ENCODE measurements at places on chromosomes 6 and 20.

- no peak for DNase-seq
Observed at GRCh38 chr6:4612636-4613171, 163.5 kb upstream of the CDYL start.

DNA sequence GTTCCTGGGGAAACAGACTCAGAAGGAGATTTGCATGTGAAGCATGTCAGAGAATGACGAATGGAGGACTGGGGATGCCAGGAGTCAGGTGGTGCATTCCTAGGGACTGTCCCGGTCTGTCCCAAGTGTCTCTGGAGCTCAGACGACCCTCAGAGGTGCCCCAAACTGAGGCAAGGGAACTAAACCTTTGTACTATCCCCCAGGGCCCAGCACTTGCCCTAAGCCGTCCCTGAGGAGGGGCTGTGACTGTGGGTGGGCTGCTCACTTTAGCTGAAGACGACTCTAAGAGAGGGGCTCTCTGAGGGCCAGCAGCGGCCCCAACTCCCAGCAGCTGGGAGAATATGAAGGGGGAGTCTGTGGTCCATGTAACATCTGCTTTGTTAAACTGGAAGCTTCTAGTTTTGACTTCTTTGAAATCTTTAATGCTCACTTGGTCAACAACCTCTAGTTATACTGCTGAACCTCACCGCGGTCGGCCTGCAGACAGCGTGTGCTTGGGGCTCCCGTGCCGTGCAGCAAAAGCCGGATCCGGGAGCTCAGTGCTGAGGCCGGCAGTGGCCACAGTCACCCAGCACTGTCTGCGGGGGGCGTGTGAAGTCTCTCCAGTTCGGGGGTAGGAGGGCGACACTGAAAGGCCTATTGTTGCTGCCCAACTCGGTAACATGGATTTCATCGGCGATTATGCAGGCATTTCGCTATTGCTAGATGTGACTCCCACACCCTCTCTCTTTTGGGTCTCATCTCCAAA is 34.2 kb downstream of the TUBB2B start:
- no peak for DNase-seq

DNA sequence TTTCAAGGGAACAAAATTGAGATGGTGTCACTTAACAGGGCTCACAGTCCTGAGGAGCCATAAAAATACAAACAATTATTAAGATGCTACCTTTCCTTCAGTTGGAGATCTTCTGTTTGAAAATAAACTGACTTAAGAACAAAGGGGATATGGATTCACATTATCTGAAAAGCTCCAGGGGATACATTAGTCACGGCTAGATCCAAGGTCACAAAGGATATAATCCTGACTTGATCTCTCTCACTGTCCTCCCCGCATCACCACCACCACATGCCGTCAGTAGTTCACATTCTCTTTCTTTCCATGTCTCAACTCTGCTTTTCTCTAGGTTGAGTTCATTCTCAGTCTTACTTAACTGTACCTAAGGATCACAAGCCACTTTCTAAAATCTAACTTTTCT is 530.4 kb upstream of the MARCKS start:
- DNase-seq = no peak

DNA sequence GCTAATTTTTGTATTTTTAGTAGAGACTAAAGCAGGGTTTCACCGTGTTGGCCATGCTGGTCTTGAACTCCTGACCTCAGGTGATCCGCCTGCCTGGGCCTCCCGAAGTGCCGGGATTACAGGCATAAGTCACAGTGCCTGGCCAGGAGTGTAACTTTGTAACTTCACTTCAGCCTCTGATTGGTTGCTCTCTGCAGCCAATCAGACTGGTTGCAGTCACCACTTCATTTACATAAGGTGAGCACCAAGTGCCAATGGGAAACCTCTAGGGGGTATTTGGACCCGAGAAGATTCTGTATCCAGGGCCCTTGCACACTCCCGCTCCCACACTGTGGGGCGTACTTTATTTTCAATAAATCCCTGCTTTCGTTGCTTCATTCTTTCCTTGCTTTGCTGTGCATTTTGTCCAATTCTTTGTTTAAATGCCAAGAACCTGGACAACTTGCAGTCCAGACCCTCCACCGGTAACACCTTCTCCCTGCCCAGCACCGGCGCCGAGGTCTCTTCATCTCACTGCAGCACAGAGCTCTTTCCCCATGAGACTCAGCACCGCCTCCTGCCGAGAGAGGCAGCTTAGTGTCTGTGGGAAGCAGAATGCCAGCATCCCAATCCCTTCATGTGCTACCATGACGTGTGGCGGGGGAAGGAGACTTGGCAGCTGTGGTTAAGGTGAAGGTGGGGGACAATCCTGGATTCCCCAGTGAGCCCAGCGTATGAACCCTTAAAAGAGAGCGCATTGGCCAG is 14.0 kb upstream of the MRGBP start:
- no peak for DNase-seq

- no peak for DNase-seq
Observed at GRCh38 chr6:45654673-45655072, 276.9 kb upstream of the SUPT3H start.

GRCh38 chr20:48012401-48012974 is 227.2 kb upstream of the SULF2 start:
- DNase-seq = peak; percentile 59

GRCh38 chr6:170034294-170034693 is 256.6 kb downstream of the DLL1 start:
- no peak for DNase-seq

DNA sequence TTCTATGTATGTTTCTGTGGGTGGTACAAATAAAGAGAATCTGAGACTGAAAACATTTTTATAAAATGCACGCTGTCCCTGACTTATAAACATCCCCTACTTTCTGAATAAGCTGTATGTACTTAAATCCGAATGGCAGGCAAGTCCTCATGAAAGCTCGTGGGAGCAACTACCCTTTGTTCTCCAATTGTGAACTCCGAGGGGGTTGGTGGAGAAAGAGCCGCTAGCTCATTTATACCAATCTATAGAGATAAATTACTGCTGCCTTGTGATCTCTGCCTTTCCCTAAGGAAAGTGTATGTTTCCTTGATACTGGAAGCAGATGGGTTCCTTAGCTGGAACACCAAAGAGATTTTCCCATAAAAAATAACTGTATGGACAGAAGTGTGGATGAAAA is 84.5 kb downstream of the GJA10 start:
- no peak for DNase-seq

DNA sequence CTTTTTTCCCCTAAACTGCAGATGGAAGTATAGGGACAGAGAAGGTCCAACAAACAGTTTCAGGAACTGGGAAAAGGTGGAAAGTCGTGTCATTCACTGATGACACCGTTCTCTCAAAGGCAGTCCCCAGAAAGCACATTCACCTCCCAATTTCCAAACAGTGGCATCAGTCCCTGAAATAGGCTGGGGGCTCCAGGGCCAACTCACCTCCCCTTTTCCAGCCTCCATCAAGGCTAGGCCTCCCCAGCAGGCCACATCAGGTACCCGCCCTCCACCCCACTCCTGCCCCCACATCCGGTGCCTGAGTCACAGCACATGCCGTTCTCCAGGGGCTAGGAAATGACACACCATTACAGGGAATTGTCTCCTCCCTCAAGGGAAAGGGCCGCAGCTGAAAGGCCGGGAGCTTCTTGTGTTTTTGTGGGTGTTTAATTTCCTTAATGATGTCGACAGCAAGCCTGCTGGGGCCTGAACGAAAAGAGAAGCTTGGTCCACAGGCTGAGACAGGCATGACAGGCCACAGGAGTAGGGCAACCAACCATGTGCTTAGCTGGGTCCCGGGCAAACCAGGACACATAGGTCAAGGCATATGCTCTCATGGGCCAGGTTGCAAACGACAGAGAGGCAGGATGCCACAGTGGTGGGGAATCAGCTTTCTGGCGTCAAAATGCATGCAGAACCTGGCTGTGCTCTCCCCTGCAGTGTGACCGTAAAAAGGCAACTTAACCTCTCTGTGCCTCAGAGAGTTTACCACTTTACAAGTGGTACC is 39.2 kb downstream of the ZMYND8 start:
- DNase-seq = peak; percentile 79

GRCh38 chr6:117677553-117678141 is 2.4 kb downstream of the NUS1 start:
- DNase-seq = no peak

DNA sequence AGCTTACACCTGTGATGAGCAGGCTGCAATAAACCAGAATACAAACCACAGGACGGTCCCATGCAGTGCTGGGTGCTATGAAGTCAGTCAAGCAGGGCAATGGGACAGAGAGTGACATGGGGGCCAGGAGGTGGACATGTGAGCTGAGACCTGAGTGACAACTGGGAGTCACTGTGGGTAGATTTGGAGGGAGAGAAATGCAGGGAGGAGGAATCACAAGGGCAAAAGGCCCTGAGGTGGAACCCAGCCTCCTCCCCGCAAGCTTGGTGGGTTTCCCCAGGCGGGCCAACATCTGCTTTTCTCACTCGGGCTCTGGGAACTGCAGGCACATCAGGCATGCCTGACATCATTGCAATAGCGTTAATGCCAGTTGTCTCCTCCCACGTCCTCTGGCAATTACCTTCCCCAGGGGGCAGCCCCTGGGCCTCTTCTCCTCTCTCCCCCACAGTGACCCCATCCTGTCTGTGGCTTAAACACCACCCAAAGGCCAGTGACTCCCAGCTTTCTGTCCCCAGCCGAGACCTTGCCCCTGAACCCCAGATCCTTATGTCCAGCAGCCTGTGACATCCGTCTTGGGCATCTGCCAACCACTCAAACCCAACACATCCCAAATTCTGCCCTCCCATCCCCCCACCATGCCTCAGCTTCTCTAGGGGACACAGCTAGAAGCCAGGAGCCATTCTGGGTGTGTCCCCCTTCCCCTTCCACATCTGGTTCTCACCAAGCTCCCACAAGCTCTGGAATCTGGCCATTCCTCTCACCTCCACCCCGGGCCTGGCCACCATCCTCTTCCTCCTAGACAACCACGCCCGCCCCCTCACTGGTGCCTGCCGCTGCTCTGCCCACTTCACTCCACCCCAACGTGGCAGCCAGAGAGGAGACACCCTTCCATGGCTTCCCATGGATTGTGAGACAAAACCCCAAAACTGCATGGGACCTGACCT is 28.2 kb downstream of the PDRG1 start:
- no peak for DNase-seq

- DNase-seq = no peak
Observed at GRCh38 chr6:63272397-63272796, 47.4 kb downstream of the LGSN start.

- DNase-seq = no peak
Observed at GRCh38 chr20:48120120-48120519, 334.8 kb upstream of the SULF2 start.

DNA sequence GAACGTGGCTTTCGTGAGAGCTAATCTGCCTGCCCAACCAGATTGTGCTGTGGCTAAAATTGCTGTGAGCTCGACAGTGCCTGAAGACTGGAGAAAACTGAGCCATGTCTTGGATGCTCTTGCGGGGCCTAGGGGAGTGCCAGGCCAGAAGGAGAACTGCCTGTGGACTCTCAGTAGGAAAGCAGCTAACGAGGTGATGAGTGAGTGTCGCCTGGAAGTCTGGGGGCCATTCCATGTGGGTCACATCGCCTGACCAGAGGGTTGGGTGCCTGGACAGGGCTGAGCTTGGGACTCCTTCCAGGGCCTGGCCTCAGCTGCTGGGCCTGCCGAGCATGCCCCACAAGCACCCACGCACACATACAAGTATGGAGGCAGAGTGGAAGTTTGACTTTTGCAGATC is 166.5 kb downstream of the VEGFA start:
- DNase-seq = no peak

DNA sequence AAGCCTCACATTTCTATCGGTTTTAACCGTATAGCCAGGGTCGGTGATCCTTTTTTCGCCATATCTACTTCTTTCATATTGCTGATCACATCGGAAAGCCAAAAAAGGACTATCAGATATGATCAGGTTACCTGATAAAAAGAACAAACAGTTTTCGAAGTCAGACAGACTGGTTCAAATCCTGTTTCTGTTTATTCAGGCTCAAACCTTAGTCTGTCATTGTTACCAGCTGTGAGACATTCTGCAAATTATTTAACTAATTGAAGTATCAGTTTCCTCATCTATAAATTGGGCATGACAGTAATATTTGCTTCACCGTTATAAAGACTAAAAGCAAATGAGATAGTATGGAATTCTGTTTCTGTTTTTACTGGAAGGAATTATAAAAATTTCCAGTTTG is 111.3 kb downstream of the TSHZ2 start:
- no peak for DNase-seq

GRCh38 chr20:2658414-2659354 is 5.3 kb downstream of the IDH3B start:
- DNase-seq = no peak

GRCh38 chr20:39070484-39071231 is 108.5 kb downstream of the DHX35 start:
- DNase-seq = no peak

GRCh38 chr6:129672881-129673631 is 36.9 kb downstream of the ARHGAP18 start:
- DNase-seq = no peak

- DNase-seq = peak; percentile 86
Observed at GRCh38 chr20:10864076-10864672, 190.4 kb upstream of the JAG1 start.

- DNase-seq = no peak
Observed at GRCh38 chr6:25341923-25342619, 62.9 kb downstream of the CARMIL1 start.

GRCh38 chr20:63246490-63247288 is 7.6 kb downstream of the NKAIN4 start:
- no peak for DNase-seq

- no peak for DNase-seq
Observed at GRCh38 chr6:168133687-168134559, 54.9 kb upstream of the FRMD1 start.

DNA sequence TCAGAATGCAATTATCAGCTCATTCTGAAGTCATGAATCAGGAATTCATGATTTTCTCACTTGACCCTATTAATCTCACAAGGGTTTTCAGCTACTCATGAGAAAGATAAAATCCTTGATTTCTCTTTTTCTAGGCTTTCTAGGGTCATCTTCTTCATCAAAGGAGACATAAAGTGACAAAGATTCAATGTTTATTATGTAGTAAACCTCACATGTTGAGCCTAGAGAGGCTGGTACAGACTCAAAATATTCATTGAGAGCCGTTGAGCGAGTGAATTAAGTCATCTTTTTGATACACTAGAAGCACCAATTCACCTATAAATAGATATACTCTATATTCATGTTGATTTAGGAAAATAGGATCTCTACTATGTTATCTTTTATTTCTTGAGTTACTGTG is 104.8 kb upstream of the TRAF3IP2 start:
- DNase-seq = no peak

DNA sequence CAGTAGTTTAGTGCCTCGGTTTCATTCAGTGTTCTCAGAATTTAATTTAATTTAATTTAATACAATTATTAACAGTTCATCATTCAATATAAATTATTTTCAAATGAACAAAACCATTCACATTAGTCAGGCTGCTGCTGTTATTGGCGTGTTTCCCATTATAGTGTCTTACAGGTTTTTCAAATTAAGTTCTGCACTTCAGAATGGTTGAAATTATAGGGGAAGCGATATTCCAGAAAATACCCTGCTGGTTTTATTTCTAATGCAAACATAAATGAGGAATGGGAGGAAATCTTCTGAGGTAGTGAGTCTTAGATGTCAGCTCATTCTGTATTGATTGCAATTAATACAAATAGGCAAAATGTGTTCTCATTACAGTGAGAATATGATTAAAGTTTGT is 37.6 kb downstream of the OPN5 start:
- no peak for DNase-seq

All from retinal pigment epithelial cell (primary cell).